ENCODE measurements at places on chromosomes 11 and 22. TPM values are rescaled to one million over a fixed set of nuclear protein-coding genes. Genes with fewer than 3 reads are reported as not detected.

DGCR6 gene
- total RNA-seq = 6.2 TPM

MAP4K2 gene
- total RNA-seq = 97.8 TPM

DNA sequence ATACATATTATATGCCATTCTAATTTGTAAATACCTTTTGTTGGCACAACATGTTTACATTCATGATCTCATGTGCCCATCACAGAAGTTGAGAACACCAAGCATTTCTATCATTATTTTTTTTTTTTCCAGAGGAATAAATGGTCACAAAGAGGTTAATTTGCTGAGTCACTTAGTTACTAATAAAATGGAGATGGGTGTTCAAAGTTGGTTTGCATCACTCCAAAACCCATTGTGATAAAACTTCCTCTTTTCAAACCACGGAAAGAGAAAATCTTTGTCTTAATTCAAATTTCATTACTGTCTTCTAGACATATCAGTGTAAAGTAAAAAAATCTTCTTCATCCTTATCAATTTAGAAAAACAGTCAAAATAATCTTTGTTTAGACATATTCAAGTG lies 636.8 kb upstream of the CCDC179 start:
- DNase-seq = no peak

- DNase-seq = no peak
Observed at GRCh38 chr11:77278595-77279506, 22.6 kb downstream of the GDPD4 start.

DNA sequence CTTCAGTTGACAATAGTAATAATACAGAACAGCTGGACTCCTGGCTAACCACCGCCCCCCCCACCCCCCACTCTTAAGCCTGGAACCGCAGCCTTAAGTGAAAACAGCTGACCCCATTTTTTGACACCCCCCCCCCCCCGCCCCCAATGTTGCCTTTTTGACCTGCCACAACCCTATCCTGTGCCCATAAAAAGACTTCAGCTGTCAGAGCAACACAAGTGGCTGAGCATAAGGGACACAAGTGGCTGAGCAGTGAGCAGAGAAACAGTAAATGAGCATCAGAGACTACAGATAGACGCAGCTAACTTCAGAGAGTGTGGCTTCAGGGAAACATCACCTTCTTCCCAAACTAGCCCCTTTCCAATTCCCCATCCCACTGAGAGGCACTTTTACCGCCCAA lies 1493.8 kb downstream of the LRRC4C start:
- no peak for DNase-seq

GRCh38 chr11:78898266-78898775 lies 323.7 kb upstream of the NARS2 start:
- no peak for DNase-seq
